Stimulated activated CD4-positive, alpha-beta T cell treated with anti-CD3 and anti-CD28 coated beads, TNF-alpha, amount 100 ng/mL, for 1 hour (primary cell): ENCODE measurements at places on chromosomes 11 and 22.
A peak's percentile ranks its signal among the peaks of the same experiment; 100 is the strongest.

- DNase-seq, result no peak
Observed at GRCh38 chr11:47572715-47573255, 6.0 kb downstream of the KBTBD4 start.

DNA sequence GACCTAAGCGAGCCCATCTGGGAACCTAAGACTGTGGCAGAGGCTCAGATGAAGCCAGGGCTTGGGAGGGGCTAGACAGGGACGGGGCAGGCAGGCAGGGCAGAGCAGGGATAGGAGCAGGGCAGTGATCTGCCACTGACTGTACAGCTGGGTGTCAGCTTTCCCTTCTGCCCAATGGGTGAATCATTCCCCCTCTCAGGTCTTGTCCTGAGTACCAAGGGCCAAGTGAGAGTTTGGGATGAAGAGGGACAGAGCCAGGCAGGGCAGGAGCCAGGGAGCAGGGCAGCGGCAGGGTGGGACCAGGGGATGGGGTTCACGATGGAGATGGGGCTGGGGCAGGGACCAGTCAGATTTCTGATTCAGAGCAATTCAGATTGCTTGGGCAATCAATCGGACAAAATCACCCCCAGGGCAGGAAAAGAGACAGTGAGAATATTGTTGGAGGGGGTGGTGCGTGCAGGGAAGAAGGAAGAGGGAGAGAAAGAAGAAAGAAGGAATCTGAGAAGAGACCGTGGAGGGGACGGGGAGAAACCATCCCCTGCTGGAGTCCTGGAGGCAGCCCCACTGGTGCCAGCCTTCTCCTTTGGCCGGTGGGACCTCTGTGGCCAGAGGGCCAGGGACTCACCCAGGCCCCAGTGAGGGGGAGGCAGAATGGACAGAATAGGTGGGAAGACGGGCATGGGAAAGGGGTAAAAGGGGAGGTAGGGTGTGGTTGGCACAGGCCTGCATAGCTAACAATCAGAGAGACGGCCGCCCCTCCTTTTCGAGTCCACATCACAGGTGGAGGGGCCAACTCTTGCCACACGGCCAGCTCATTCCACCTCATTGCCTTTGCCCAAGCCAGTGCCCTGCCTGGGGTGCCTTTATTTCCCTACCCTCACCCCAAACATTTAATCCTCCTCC lies 47.2 kb downstream of the CYTH4 start:
- DNase-seq, result no peak

GRCh38 chr22:36183446-36183845 lies 18.2 kb downstream of the APOL4 start:
- DNase-seq, result no peak

- DNase-seq, result no peak
Observed at GRCh38 chr22:49404020-49404419, 423.7 kb downstream of the BRD1 start.

GRCh38 chr11:43517518-43517917 lies 158.8 kb downstream of the TTC17 start:
- DNase-seq, result no peak

GRCh38 chr11:94946812-94947211 lies 26.5 kb downstream of the CWC15 start:
- DNase-seq, result no peak

DNA sequence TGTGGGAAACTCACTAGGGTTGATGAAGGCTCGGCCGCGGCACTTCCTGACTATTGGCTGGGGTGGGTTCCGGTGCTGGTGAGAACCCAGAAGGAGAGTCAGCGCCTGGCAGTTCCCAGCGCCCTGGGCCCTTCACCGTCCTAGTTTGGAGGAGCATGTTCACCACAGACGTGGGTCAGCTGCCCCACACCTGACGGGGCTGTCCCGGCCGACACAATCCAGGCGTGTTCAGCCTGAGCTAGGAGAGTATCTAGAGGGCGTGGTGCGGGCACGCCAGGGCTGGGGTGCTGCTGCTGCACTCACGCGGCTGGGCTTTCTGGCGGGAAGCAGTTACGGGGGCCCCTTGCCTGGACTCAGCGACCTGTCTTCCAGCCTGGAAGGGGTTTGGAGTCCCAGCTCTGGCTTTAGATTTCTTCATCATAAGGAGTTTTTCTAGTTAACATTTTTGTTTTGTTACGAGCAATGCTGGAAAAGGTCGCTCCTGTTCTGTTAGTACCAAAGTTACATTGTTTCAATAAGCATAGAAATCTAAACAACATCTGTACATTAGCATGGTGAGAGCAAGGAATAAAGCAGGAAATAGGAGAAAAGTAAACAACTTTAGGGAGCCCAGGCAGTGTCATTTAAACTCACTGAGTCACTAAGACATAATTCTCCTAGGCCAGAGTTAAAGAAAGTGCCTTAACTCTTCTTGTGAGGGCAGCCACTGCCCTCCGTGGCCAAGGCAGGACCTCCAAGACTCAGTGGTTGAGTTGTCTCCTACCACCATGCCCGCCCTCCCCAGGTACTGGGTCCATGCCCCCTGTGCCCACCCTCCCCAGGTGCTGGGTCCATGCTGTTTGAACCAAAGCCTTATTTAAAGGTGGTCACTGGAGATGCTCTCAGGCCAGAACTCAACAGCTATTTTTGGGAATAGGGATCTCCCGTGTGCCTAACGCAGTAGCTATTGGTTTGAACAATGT lies 12.1 kb upstream of the ADORA2A start:
- DNase-seq, result no peak

- no peak for DNase-seq
Observed at GRCh38 chr22:49447837-49448236, 379.8 kb downstream of the BRD1 start.

- DNase-seq, result peak; percentile 15
Observed at GRCh38 chr22:38504731-38505540, 1.2 kb downstream of the DDX17 start.

- DNase-seq, result no peak
Observed at GRCh38 chr11:44774108-44774507, 47.3 kb downstream of the TSPAN18 start.

- no peak for DNase-seq
Observed at GRCh38 chr22:37206841-37207821, 5.1 kb downstream of the SSTR3 start.

- DNase-seq, result no peak
Observed at GRCh38 chr11:13669544-13670488, 1.3 kb downstream of the FAR1 start.

DNA sequence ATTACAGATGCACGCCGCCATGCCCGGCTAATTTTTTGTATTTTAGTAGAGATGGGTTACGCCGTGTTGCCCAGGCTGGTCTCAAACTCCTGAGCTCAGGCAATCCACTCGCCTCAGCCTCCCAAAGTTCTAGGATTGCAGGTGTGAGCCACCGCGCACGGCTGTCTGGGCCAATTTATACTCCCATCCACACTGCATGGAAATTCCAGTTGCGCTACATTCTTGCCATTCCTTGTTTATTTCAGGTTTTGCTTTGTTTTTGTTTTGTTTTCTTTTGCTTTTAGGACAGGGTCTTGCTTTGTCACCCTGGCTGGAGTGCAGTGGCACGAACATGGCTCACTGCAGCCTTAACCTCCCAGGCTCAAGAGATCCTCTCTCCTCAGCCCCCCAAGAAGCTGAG lies 11.0 kb upstream of the CAPRIN1 start:
- DNase-seq, result no peak

DNA sequence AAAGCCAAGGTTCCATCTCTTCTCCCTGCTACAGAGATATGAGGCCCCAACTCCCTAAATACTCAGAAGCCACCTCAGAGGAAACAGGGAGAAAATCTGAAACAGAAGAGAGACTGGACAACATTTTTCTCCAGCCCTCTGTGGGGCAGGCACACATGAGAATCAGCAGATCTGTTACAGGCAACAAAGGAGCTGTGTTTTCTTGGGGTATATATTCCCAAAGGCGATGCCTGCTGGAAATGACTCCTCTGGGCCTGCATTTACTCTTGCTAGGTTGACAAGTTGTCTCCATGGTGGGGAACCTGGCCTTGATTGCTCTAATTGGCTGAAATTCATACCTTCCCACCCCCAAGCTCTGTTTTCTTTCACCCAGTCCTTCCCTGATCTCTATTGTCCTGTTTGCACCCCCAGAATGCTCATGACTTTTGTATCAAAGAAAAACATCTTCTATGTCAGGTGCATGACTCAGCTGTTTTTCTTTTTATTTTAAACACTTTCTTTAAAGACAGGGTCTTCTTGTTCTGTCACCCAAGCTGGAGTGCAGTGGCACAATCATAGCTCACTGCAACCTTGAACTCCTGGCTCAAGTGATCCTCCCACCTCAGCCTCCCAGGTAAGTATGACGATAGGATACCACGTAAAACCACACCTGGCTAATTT lies 23.5 kb upstream of the P2RY6 start:
- no peak for DNase-seq

GRCh38 chr11:67500484-67500821 lies 4.7 kb downstream of the PITPNM1 start:
- DNase-seq, result no peak

- DNase-seq, result no peak
Observed at GRCh38 chr11:10561043-10561818, 7.2 kb downstream of the LYVE1 start.

DNA sequence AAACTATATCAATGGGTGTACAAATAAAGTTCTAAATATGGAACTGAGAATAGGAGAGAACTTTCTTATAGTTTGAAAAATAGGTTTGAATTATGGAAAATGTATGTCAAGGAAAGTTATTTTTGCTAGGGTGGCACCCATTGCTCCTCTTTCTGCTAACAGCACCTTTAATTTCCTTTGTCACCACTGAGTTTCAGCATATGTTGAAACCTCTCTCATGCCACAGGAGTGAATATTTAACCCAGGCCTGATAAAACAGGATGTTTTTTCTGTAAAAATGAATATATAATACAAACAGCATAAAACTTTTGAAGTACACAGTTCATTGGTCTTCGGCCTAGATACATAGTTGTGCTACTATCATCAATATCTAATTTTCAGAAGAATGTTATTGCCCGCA lies 385.5 kb upstream of the ANO5 start:
- no peak for DNase-seq

GRCh38 chr11:43567396-43567975 lies 113.1 kb upstream of the HSD17B12 start:
- DNase-seq, result no peak

GRCh38 chr11:35650467-35650866 lies 12.1 kb upstream of the TRIM44 start:
- DNase-seq, result no peak

DNA sequence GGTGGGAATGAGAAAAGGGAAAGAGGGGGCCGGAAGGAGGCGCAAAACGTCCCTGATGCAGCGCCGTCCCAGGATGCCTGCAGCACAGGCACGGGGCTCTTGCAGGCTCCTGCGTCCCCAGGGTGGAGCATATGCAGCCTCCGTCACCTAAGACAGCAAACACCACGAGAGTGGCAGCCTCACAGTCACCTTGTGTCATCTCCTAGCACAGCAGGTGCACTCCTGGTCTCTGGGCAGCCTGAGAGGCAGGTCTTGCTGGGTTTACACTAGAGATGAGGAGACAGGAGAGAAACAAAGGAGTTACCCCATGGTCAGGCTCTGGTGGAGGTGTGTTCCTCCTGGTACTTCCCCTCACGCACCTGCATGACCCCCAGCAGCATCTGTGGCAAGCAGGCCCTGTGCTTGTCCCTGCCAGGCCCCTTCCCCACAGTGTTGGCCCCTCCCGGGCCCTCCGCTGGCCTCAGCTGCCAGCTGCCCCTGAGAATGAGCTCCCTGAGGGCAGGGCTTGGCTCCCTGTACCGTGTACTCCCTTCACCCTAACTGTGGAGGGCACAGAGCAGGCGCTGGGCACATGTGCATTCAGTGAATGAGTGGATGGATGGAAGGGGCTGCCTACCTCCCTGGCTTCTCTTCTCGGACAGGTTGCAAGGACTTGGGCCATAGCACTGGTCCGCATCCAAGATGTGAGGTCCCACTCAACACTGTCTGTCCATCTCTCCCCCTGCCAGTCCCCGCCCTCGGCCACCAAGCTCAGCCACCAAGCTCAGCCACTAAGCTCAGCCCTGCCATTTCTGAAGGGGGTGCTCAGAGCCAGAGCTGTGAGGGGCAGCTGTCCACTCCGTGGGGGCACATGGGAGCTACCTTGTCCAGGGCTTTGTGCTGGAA lies 988.6 kb downstream of the BRD1 start:
- DNase-seq, result no peak

DNA sequence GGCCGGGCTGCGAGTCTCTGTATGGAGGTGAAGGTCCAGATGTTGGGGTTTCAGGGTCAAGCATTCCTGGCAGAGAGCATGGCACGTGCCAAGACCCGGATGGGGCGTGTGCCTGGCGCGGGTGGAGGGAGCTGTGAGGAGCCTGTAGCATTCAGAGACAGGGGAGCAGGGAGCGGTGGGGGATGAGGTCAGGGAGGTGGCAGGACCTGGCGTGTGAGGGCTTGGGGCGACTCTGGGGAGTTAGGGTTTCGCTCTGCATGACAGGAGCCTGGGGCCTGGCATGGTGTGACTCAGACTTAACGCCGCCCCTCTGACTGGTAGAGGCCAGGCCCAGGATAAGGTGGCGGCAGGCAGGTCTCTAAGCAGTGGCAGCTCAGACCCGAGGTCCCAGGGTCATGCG lies 103.0 kb downstream of the KCNQ1 start:
- no peak for DNase-seq
